Activated CD8-positive, alpha-beta memory T cell treated with anti-CD3 and anti-CD28 coated beads, Interleukin-2, amount 50 U/mL, for 48 hours (primary cell): ENCODE measurements at places on chromosomes 2 and 18.

DNA sequence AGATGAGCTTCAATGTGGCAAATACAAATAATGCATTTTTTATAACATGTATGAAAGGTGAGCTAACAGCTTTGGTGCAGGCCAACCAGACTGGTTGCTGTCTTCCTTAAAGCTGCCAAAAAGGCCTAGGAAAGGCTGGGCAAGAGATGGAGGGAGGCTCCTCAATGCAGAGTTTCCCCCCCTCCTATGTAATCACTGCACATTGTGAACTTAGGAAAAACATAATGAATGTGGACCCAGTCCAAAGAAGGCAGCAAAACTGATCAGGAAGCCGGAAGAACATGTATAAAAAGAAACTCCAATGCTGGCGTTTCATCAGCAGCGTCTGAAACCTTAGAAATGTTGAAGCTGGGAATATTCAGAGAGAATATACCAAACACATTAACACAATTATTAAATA, 84.2 kb upstream of the LYPD6 start:
- DNase-seq: no peak

GRCh38 chr2:214593727-214594126, 182.9 kb downstream of the VWC2L start:
- no peak for DNase-seq

DNA sequence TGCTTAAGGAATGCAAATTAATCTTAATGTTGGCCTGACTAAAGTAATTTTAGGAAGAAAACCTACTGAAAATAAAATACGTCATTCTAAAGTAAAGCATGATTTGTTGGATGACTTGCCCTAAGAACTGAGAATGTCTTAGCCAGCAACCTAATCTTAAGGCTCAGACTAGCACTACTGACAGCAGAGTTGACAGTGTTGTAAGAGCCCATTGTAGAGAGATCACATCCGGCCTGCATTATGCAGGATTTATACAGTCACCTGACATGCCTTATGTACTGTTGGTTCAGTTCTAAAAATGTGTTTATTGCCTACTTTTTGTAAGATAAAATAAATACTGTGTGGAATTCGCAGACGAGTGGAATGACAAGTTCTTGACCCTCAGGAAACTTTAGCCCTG, 82.3 kb downstream of the TMEM185B start:
- DNase-seq: no peak

- DNase-seq: no peak
These were observed 163.0 kb downstream of the MREG start for GRCh38 chr2:215850380-215850779.

GRCh38 chr18:62187543-62188510, 772 bp downstream of the RELCH start:
- peak; percentile 56 for DNase-seq

GRCh38 chr2:95069465-95069864, 44.0 kb downstream of the MAL start:
- DNase-seq: peak; percentile 39

GRCh38 chr2:15155959-15156574, 405.1 kb downstream of the NBAS start:
- no peak for DNase-seq

DNA sequence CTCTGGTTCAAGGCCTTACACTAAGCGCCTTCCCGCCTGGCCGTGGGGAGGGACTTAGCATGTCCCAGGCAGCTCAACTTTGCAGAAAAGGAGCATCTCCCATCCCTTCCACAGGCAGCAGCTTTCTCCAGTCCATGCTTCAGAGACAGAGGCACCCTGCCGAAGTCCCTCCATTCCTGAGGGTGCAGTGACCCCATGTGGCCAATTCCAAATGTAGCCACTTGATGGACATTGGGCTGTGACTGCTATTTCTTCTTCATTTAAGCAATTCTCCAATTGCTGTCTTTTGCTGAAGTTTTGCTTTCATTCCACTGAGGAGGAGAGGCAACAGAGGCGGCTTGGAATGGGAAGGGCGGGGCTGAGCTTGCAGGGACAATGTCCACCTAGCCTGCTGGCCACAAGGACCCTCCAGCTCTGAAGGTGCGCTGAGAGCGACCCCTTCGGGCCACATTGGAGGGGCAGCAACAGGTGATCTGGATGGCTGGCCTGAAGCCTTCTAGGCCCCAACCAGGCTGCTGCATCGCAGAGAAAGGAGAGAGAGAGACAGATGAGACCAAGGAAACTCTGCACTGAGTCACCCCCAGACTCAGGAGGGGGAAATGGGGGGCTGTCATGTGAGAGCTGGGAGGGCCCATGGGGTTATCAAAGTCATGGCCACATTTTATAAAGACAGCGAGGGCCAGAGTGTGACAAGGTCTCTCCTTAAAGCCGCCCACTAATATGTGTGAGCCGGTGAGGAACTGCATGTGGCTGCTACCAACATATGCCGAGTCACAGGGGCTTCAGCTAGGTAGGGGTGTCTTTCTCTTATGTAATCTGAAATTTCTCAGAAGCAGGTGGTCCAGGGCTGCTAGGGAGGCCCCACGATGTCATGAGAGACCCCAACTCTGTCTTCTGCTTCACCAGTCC, 61.3 kb downstream of the LONRF2 start:
- no peak for DNase-seq

DNA sequence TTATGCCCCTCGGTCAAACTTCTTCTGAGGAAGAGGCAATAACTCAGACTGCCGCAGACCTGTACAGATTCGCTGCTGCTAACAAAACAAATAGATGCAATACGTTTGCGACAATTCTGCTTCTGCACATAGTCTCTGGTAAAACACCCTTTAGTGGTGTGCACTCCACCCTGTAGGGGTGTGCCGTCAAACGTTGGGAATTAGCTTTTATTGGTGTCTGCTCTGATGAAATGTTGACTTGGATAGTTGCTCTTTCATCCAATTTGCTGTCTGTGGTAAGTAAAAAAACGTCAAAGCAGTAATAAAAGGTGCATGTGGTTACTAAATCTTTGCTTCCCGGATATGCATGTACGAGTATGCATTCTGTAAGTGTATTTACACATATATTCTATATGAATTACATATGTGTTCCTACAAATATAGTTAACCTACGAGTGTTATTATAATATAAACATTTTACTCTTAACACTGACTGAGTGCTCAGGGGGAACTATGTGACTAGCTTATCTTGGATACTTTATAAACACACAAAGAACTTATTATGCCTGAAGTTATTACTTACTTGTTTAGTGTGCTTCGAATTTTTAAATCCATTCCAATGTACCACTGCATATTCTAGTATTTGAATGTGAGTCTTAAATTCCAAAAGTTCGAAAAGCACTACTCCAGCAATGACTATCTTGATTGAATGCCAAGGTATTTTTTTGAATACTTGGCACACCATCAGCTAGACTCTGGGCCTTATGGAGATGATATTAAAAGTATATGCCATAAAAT, 610.2 kb downstream of the ZEB2 start:
- no peak for DNase-seq

- DNase-seq: no peak
These were observed 207.0 kb downstream of the LDLRAD4 start for GRCh38 chr18:13425357-13426091.

DNA sequence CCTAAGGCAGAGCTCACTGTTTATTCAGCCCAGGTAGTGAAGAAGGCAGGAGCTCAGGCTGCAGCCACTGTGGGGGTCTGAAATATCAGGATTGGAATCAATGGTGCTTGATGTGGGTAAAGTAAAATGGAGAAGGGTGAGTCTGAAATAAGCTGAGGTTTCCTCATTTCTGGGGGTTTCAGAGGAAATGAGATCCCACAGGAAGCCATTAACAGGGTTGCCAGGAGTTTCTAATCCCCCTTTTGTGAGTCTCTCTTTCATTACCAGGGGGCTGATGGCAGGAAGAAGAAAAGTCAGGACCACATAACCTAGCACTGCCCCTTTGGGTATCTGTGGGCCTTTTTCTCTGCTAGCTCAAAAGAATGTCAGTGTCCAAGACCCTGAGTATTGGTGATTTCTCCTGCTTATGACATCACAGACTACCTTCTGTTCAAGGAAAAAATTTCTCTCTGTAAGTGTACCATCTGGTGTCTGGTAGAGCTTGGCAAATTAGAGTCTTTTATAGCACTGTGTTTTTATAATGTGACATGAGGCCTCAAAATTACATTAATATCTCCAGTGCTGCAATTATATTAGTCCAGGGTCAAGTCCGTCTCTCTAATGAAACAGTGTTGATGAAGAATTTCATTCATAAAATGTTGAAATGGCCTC, 56.0 kb downstream of the LBH start:
- DNase-seq: no peak

DNA sequence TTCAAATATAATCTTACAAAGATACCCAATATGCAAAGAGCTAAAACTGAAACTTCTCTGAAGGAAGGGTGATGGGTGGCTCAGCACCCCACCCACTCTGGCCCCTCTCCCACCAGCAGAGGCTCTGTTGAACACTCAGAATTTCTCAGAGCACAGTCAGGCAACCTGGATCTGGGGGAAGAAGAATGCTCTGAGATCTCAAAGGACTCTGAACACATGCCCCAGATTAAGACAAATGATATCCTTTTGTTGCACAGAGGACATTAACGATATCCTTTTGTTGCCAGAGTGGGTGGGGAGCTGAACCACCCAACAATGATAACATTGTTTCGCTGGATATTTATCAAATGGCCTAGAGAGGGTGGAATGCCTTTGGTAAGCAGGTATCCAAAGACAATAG, 104.8 kb downstream of the LBH start:
- DNase-seq: no peak

- DNase-seq: no peak
These were observed 54.5 kb downstream of the MEIS1 start for GRCh38 chr2:66489436-66489835.

DNA sequence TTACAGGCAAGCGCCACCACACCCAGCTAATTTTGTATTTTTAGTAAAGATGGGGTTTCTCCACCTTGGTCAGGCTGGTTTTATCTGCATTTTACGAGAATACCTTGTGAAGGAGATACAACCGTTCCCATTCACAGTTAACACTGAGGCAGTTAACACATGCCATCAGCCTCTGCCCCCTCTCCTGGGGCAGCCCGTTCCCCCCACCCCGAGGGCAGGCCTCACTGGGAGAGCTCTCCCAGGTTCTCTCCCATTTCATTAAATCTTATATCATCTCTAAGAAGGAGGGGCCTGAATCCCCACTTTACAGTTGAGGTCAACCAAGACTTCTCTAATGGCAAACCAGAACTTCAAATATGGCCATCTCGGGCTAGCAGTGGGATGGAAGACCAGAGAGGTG, 95.0 kb upstream of the ST3GAL5 start:
- DNase-seq: no peak

- DNase-seq: no peak
These were observed 99.8 kb upstream of the COPS8 start for GRCh38 chr2:236985761-236986339.

DNA sequence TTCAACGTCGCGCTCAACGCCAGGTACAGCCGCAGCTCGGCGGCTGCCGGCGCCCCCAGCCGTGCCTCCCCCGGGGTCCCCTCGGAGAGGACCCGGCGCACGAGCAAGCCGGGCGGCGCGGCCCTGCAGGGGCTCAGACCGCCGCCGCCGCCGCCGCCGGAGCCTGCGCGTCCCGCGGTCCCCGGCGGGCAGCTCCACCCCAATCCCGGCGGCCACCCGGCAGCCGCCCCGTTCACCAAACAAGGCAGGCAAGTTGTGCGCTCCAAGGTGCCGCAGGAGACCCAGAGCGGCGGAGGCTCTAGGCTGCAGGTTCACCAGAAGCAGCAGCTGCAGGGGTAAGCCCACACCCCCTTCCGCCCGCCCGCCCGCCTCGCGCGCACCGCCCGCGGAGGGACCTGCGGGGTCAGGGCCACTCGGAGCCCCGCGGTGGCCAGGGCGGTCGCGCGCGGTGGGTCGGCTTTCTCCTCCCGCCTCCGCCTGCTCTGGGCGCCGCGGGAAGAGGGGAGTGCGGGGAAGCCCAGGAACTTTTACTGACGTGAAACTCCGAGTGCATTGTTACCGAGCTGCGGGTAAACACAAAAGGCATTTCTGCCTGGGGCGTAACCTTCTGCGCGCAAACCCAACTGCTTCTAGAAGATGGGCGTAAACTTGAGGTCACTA, 861 bp downstream of the LTBP1 start:
- DNase-seq: peak; percentile 65

DNA sequence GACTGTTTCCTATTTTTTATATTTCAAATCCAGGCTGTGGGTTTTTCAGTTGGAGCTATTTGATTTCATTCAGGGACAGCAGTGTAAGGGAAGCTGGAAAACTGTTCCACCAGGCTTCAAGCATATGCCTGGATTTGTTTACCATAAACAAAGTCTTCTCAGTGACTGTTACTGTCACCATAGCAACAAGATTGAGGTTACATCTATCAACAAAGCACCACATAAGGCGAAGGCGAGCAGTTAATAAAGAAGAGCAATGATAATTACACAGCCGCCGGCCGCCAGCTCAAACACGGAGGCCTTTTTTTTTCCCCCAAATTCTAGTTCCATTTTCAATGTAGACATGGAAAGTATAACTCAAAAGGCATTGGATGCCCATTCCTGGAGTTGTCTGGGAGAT, 553.7 kb upstream of the SYT4 start:
- no peak for DNase-seq

DNA sequence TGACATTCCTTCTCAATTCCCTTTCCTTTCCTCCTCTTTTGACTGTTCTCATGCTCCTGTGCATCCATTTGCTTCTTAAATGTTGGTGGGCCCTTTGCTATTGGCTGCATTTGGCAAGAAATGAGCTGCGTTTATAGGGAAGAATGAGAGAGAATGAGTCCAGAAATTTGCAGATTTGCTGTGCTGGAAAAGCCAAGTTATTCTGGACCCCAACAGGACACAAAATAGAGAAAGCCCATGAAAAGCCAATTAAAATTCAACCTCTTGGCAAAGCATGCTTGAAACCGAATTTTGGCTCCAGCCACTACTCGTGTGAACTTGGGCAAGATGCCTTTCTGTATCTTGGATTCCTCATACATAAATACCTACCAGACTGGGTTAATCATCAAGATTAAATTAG, 1.3 kb upstream of the SCLY start:
- DNase-seq: no peak

- DNase-seq: no peak
These were observed 91.9 kb downstream of the MRO start for GRCh38 chr18:50727721-50728471.

DNA sequence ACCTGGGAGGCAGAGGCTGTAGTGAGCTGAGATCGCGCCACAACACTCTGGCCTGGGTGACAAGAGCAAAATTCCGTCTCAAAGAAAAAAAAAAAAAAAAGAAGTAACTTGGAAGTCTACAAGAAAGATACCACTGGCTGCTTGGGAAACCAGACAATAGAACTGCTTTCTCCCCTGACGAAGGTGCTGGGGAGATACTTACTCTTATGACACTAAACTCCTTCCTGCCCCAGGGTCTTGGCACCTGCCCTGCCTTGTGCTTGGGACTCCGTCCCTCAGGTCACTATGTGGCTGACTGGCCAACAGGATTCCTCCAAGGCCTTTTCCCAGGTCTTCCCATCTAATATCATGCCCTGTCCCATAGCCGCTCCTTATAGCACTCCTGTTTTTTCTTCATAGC, 30.7 kb downstream of the INPP5D start:
- no peak for DNase-seq

GRCh38 chr2:72034353-72035095, 113.1 kb downstream of the CYP26B1 start:
- no peak for DNase-seq

DNA sequence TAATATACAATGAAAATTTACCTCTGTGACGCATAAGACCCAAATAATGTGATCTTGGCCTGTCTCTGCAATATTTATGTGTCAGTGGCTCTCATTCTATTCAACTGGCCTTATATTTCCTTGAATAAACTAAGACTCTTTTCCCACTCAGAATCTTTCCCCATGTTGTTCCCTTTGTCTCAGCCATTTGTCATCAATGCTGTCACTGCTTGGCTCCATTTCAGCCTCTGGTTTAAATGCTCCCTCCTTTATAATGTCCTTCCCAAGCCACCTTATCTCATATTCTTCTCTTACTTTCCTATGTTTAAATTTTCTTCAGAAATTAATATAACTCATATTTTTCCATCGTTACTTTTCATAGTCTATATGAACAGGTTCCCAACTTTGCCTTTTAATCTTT, 158.3 kb upstream of the DTNA start:
- DNase-seq: no peak
